Breast epithelium (tissue), 4 donors: ENCODE measurements at places on chromosomes 7 and 10. TPM values are rescaled to one million over a fixed set of nuclear protein-coding genes. Genes with fewer than 3 reads are reported as not detected.
A peak's percentile ranks its signal among the peaks of the same experiment; 100 is the strongest.

DNA sequence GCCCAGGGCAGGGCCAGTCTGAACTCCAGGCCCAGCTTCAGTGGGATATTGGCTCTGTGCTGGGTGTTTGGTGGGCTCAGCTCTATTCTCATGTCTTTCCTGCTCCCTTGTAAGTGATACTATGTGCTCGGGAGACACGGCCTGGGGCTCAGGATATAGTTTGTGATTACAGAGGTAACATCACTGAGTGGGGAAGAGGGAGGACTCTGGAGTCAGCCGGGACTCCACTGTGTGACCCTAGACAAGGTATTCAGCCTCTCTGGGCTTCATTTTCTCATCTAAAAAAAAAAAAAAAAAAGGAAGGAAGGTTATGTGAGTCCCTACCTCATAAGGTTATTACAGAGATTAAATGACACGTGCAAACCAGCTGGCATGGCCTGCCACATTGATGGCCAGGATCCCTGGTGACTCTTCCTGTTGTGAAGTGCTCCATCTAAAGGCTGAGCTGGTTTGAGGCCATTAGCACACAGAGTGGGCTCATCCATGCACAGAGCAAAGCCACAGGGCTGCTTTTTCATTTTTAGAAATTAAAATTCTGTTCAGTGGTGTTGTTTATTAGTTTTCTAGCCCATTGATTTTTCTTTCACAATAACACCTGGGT is 15.7 kb downstream of the SLC13A4 start:
- DNase-seq: no peak
- H3K4me3 ChIP-seq: no peak overlapping the region
- no peaks in the 10 kb centered on the region for H3K36me3 ChIP-seq
- no peak overlapping the region for H3K27ac ChIP-seq
- no peaks in the 10 kb centered on the region for H3K27me3 ChIP-seq

- H3K36me3 ChIP-seq: no peaks in the 10 kb centered on the region
- H3K27me3 ChIP-seq: no peaks in the 10 kb centered on the region
- DNase-seq: no peak
- no peak overlapping the region for H3K4me3 ChIP-seq
These were observed 118.2 kb downstream of the PRPF18 start for GRCh38 chr10:13704964-13705363.

The MYO3A gene
- total RNA-seq: not detected

The KAZALD1 gene
- 4.9 TPM for total RNA-seq

DNA sequence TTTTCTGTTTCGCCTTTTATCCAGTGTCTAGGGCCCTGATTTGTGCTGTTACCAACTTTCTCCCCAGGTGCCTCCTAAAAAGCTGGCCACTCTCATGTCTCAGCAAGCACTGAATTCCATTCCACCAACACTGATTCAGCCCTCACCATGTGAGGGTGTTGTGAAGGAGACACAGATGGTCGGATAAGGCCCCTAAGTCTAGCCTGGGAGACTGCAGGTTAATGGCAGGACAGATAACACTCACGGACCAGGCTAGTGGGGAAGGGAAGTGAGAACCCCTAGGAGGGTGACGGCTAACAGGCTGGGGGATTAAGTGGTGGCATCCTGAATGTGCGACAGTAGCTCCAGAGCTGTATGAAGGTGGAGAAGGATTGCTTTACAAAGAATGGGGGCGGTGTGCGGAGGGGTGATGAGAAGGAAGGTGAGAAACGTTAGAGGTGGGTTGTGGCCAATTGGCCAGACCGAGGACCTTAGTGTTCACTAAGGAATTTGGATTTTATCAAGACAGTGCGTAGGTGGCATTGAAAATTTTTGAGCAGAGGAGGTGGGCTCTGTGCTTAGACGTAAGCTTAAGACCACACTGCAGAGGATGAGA is 3.8 kb upstream of the DUSP5 start:
- H3K27me3 ChIP-seq: no peaks in the 10 kb centered on the region
- no peak overlapping the region for H3K4me3 ChIP-seq
- DNase-seq: peak; percentile 48
- peak overlapping the region; percentile 50 for H3K27ac ChIP-seq

DNA sequence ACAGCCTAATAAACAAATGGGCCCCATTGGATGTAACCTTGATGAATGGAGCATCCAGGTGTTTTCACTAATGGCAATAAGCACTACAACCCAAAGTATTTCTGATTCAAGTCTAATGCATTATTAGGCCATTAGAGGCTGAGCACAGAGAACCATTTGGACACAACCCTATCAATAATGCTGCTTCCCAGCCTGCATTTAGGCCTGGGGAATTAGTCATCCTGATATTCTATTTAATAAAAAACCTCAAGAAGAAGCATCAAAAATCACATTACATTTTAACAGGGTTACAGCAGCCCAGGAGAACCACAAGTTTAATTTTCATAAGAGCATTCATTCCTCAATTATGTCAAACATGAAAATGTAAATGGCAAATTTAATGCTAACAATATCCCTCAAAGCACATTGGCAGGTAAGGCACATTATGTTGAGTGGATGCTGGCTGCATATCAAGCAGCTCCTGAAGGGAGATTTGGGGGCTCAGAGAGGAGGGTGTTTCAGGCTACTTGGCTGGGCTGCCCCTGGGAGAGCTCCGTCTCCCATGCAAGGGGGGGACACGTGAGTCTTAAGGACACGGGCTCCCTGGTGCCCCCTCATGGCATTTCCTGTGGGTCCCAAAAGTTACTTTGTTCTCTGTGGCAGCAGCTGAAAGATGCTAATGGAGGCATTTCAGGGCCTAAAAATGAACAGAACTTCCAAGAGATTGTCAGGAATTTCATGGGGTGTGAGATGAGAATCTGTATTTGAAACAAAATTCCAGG is 143.4 kb downstream of the HERPUD2 start:
- no peaks in the 10 kb centered on the region for H3K36me3 ChIP-seq
- H3K27me3 ChIP-seq: no peaks in the 10 kb centered on the region
- no peak overlapping the region for H3K27ac ChIP-seq
- DNase-seq: no peak

GRCh38 chr7:29488977-29489376 is 74.7 kb upstream of the PRR15 start:
- H3K27me3 ChIP-seq: no peaks in the 10 kb centered on the region
- DNase-seq: no peak
- no peak overlapping the region for H3K27ac ChIP-seq

DNA sequence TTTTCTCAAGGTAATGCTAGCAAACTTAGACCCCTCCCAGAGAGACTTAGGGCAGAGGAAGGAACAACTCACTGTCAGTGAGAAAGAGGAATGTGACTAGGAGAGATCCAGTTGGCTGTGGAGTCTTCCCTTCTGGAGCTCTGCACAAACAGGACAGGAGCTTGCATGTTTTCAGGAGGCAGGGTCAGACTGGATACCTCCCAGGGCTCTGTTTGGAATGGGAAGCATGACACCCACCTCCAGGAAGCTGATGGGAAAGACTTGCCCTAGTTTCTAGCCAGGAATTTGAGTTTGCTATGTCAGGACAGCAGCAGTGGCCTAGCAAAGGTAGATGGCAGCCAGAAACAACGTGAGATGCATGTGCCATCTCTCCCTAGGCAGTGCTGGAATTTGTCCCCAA is 40.6 kb downstream of the GHRHR start:
- no peak overlapping the region for H3K4me3 ChIP-seq
- H3K4me1 ChIP-seq: no peaks in the 10 kb centered on the region
- no peak for DNase-seq
- H3K36me3 ChIP-seq: no peaks in the 10 kb centered on the region
- H3K27ac ChIP-seq: no peak overlapping the region

DNA sequence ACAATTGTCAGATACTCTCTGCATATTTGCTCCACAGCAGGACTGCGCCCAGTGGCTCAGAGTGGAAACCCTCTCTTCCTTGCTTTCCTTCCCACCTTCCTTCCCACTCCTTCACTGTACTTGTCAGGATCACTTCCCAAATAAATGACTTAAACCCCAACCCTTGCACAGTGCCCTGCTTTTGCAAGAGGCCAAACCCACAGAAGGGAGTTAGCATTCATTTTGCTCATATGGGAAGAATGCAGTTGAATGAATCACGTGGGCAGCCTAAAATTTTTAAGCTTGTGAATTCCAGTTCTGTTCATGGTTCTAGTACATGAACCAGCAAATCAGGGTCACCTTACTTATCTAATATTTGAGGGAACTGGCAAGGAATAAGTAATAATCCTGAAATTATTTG is 47.7 kb upstream of the SFMBT2 start:
- no peaks in the 10 kb centered on the region for H3K36me3 ChIP-seq
- no peak overlapping the region for H3K27ac ChIP-seq
- no peaks in the 10 kb centered on the region for H3K27me3 ChIP-seq
- no peaks in the 10 kb centered on the region for H3K4me1 ChIP-seq
- H3K4me3 ChIP-seq: no peak overlapping the region

DNA sequence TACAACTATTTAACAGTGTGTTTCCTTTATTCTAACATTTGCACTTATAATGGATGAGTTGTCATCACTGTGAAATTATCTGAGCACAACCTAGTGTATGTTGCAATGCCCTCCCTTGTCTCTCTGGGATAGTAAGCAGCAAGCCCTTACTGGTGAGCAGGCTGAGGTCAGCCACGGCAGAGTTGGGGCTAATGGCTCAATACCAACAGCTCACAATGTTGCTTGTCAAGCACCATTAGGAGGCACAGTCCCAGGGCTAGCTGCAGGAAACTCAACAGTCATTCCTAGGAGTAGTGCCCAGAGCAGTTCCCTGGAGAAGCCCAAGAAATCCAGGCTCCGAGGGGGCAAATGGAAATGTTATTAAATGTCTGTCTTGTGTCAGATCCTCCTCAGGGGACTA is 858.4 kb downstream of the GRID1 start:
- H3K4me1 ChIP-seq: no peaks in the 10 kb centered on the region
- no peak for DNase-seq
- no peak overlapping the region for H3K27ac ChIP-seq
- H3K36me3 ChIP-seq: no peaks in the 10 kb centered on the region
- no peak overlapping the region for H3K4me3 ChIP-seq

The LIPF gene
- not detected for total RNA-seq

DNA sequence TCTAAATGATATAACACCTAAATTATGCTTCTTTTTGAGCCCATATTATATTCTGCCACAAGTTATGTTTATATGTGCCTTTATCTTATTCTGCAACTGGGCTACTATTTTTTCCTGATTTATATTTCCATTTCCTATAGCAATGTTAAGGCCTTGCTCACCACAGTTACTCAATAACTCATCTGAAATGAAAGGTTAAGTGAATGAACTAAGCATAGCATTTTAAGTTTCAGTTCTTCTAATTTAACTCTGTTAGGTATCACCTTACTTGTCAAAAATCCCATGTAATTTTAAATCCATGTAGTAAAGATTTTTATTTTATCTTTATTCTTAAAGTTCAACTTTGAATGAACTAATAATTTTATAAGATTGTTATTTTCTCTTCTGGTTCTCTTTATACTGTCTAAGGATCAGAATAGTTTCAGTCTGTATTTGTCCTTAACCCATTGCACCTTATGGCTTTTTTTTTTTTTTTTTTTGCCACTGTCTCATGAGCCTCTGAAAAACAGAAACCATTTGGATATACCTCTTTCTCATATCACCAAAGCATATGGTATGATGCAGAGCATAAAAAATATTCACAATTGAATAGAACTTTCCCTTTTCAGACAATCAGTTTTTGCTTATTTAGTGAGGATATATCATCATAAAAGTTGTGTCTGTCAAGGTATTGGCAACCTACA is 301.8 kb upstream of the ZWINT start:
- H3K27me3 ChIP-seq: no peaks in the 10 kb centered on the region
- H3K36me3 ChIP-seq: no peaks in the 10 kb centered on the region
- no peak overlapping the region for H3K27ac ChIP-seq

- H3K36me3 ChIP-seq: no peaks in the 10 kb centered on the region
- no peak for DNase-seq
- no peak overlapping the region for H3K4me3 ChIP-seq
- no peaks in the 10 kb centered on the region for H3K4me1 ChIP-seq
These were observed 23.4 kb upstream of the C10orf67 start for GRCh38 chr10:23367896-23368595.

The TBX20 gene
- not detected for total RNA-seq

DNA sequence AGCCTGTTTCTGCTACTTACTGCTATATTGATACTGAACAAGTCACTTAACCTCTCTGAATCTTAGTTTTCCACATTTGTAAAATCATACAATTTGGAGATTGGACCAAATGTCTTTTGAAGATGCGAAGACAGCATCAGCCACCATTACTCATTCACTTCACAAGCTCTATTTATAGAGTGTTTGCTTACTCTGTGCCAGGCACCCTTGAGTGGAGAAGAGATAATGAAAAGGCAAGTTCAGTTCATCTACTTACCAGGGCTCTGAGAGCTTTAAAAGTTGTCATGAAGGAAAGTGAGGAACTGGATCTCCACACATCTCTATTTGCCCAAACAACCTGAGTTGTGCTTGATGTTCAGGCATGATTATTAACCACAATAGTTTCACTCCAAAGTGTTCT is 277.5 kb downstream of the CSTF2T start:
- H3K4me1 ChIP-seq: no peaks in the 10 kb centered on the region
- peak overlapping the region; percentile 73 for H3K27ac ChIP-seq
- H3K36me3 ChIP-seq: no peaks in the 10 kb centered on the region

DNA sequence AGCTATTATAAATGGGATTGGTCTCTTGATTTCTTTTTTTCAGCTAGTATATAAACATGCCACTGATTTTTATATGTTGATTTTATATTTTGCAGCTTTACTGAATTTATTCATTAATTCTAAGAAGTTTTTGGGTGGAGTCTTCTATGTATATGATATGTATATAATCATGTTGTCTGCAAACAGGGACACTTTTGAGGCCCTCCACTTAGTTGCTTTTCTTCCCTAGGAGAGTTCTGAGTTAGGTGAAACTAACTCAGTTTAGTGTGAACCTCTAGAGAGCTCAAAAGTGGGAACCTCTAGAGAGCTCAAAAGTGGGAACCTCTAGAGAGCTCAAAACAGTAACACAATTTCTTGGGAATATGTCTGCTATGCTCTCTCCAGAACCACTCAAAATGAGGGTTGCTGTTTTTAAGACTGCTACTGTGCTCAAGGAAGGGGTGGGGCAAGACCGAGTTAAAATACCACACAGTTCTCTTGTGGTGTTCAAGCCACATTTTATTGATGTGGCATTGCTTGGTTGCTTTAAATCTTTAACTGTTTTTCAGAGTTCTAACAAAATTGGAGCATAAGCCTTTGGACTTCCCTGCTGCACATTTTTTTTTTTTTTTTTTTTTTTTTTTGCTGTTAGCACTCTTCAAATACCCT is 13.2 kb downstream of the CCDC7 start:
- no peaks in the 10 kb centered on the region for H3K27me3 ChIP-seq
- no peak overlapping the region for H3K4me3 ChIP-seq
- H3K36me3 ChIP-seq: no peaks in the 10 kb centered on the region
- H3K4me1 ChIP-seq: no peaks in the 10 kb centered on the region

GRCh38 chr10:126131341-126131740 is 235.0 kb downstream of the FANK1 start:
- peak overlapping the region; percentile 80 for H3K27ac ChIP-seq
- H3K36me3 ChIP-seq: no peaks in the 10 kb centered on the region
- no peak for DNase-seq
- no peaks in the 10 kb centered on the region for H3K27me3 ChIP-seq
- H3K4me3 ChIP-seq: no peak overlapping the region
- H3K4me1 ChIP-seq: no peaks in the 10 kb centered on the region

GRCh38 chr7:79430391-79430790 is 23.1 kb downstream of the MAGI2 start:
- no peaks in the 10 kb centered on the region for H3K36me3 ChIP-seq
- no peak overlapping the region for H3K27ac ChIP-seq
- DNase-seq: no peak
- H3K27me3 ChIP-seq: no peaks in the 10 kb centered on the region
